Umbilical cord (tissue), 2 donors: ENCODE measurements at places on chromosomes 1 and 21. TPM values are rescaled to one million over a fixed set of nuclear protein-coding genes. Genes with fewer than 3 reads are reported as not detected.

GRCh38 chr1:18342744-18343143 lies 138.0 kb upstream of the KLHDC7A start:
- no peak for DNase-seq

GRCh38 chr1:48943393-48943792 lies 166.7 kb upstream of the BEND5 start:
- peak; percentile 38 for DNase-seq

DNA sequence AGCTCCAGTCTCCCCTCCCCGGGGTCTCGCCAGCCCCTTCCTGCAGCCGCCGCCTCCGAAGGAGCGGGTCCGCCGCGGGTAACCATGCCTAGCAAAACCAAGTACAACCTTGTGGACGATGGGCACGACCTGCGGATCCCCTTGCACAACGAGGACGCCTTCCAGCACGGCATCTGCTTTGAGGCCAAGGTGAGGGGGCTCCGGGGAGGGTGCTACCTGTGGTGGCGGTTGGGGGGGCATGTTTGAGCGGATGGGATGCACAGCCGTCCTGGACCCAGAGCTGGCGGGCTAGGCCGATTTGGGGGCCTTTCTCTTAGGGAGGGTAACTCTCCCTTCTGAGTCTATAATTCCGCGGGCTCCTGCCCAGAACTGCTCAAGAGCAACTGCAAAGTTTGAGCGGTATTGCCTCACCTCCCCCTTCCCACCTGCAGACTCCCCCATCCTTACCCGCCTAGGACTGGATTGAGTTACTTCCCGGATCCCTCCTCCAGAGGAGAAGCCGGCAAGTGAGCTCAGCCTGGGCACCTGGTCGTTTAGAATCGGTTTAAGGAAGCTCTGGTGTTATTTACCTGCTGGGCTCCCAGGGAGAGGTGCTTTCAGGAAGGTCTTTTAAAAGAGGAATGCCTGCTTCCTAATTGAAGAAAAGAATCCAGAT lies 730 bp downstream of the NOS1AP start:
- no peak for DNase-seq

DNA sequence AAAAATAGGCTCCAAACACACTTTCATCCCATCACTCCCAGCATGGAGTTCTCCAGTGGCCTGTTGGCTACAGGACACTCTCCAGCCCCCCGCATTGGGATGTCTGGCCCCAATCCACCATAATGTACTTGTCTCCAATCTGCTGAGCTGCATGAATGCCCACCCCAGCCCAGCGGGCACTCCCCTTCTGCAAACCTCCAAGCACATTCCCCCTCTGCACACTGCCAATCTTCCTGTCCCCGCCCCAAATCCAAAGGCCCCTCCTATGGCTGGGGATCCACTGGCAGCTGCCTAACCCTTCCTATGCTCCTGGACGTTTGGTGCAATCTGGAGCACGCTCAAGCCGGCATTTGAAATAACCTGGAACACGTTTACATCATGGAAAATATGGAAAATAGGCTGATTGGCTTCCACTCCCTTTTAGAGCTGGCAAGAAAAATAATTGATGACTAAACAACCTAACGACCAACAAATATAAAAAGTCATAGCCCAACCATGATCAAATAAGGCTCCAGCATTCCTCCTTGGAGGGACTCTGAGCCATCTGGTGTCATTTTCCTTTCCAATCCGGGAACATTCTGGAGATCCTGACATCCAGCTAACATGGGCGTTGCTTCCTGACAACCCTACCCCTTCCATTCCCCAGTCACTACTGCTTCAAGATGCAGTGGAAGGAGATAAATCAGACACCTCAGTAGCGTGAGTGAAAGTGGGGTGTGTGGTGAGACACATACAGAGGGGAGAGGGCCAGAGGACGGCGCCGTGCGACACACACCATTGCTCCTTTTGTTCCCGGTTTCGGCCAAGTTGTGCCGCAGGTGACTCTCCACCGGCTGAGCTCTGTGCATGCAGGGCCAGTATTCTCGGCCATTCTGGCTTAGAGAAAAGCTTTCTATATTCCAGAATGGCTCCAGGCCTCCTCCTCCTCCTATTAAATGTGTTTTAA lies 41.6 kb downstream of the PDE9A start:
- no peak for DNase-seq

GRCh38 chr1:1960480-1961196 lies 41.6 kb upstream of the TMEM52 start:
- no peak for DNase-seq

DNA sequence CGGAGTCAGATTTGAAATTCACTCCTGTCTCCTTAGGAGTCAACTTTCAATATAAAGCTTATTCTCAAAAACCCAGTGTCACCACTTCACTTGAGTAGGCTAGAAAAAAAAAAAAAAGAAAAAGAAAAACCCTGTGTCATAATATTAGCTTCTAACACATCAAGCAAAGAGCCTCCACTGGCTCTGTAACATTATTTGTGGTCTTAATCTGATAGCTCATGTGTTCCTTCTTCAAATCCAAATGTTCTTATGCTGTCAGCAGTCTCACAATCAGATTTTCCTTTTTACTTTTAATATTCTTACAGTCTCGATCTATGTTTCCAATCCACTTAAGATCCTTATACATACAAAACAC lies 26.1 kb upstream of the PSMG1 start:
- peak; percentile 73 for DNase-seq

GRCh38 chr1:153001382-153001781 lies at the start of gene SPRR3:
Gene SPRR3 (plus strand): TSS chr1:153001749. CDS start chr1:153003021, 1,272 bp downstream.
- no peak for DNase-seq

DNA sequence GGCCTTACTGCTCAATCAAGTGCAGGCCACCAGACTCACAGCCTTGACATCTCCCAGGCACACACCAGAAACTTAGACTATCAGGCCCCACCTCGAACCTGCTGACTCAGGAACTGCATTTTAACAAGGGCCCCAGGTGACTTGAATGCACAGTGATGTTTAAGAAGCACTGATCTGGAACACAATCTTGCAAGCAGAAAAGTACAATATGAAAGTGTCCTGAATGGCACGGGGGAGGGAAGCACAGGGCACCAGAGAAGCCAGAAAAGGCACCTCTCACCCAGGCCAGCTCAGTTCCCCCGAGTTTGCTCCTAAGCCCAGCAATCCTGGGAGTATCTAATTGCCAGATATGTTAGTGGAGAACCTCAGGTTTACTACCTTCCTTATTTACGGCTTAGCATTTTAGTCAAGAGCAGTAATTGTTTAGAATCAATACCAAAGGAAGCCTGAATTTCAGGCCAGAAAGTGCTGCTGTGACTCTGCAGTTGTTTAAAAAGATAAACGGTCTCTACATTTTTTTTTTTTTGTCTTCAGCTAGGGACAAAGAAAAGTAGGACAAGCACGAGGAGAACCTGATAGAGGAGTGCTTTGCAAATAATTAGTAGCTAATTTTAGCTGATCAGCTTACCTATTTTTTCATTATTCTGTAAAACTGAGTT lies 50.9 kb upstream of the CDC42BPA start:
- DNase-seq, result no peak

DNA sequence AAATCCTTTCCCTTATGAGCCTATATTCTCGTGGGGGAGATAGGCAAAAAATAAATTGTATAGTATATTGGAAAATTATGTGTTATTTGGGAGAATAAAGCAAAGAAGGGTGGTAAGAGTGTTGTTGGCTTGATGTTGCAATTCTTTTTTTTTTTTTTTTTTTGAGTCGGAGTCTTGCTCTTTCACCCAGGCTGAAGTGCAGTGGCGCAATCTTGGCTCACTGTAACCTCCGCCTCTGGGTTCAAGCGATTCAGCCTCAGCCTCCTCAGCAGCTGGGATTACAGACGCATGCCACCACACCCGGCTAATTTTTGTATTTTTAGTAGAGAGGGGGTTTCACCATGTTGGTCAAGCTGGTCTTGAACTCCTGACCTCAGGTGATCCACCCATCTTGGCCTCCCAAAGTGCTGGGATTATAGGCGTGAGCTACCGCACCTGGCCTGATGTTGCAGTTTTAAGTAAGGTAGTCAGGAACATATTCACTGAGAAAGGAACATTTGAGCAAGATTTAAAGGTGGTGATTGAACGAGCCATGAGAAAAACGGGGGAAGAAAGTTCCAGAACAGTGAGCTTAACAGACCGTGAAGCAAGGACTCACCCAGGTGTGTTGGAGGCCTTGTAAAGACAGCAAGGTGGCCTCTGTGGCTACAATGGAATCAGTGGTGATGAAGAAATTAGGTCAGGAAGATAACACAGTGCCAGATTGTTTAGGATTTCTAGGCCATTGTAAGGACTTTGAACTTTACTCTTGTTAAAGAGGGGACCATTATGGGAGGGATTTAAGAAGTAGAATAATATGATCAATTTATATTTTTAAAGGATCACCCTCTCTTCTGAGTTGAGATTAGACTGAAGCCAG lies 45.8 kb downstream of the RPRD2 start:
- no peak for DNase-seq

DNA sequence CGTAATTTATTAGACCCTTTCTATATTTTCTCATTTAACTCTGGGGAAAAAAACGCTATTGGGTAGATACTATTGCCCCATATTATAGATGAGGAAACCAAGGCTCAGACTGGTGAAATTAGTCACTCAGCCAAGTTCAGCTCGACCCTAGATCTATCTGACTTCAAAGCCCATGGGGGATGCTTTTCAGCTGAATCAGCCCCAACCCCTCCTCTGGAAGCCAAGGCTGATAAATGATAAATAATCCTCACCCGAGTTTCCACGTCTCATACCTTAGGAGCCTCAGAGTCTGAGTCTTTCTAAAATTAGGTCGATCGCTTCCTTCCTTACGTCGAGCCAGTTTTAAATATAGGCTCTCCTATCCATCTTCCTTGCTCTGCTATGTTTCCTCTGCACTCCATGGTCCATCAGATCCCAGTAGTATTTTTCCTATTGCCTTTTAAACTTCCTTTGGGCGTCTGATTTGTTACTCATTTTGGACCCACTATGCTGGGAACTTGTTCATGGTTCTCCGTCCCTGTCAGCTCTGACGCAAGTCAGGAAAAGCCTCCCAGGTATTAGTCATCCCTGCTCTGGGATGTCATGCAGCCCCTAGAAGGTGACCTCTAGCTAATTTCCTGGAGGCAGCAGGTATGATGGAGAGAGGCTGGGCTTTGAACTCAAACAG lies 122.8 kb downstream of the PLPP3 start:
- DNase-seq, result no peak

- DNase-seq, result no peak
These were observed 38.5 kb upstream of the AK4 start for GRCh38 chr1:65109487-65109886.

Gene LIN9
- 7.0 TPM for total RNA-seq

Gene LAMTOR2
- 17.6 TPM for total RNA-seq

Gene RAB25
- total RNA-seq, result 2.2 TPM

Gene SLC45A1
- total RNA-seq, result 1.2 TPM

Gene REN
- total RNA-seq, result not detected
